Right kidney (tissue), 9 donors: ENCODE measurements at places on chromosomes 11 and 22.

DNA sequence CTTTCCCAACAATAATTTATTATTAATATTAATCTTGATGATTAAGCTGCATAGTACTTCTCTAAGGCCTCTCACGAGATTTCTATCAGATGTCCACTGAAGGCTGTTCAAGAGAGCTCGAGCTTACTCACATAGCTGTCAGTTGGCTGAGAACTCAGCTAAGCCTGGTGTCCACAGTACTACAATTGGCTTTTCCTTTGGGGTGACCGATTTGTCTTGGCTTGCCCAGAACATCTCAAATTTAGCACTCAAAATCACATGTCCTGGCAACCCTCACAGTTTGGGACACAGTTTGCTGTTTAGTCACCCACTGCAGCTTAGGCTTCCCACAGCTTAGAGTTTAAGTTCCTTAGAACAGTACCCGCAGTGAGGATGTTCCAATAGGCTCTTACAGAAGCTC, 96.5 kb downstream of the LUZP2 start:
- DNase-seq = no peak

DNA sequence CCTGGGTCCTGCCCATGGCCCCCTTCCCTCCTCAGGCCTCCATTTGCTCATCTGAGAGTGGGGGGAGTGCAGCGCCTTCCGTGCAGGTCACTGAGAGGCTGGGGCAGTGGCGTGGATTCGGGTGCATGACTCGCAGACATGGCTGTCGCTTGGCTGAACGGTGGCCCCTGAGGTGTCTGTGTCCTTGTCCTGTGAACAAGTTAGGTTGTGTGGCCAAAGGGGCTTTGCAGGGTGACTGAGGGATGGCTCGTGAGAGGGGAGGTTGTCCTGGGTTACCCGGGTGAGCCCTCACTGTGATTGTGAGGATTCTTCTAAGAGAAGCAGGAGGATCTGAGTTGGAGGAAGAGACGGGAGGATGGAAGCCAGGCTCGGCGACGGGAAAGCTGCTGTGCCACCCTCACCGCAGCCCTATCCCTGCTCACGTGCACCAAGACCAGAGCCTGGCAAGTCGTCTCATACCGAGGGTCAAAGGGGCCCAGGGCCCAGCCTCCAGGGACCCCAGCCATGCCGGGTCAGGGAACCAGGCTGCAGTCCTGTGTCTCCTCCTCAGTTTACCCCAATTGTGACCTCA, 79.1 kb downstream of the KCNQ1 start:
- DNase-seq = no peak

DNA sequence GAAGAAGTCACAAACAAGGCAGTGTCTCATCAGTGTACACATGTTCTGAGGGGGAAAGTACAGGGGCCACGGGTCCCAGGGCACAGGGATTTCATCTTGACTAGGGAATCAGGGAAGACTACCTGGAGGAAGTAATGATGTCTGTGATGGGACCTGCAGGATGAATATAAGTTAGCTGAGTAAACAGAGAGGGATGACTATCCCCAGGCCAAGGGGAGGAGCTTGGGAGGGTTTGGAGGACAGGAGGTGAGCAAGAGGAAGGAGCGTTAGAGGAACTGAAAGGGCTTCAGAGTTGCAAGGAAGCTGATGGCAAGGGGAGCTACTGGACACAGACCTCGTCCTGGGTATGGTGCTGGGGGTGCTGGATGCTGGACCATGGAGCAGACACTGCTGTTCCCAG, 56.4 kb downstream of the TRAF6 start:
- no peak for DNase-seq

DNA sequence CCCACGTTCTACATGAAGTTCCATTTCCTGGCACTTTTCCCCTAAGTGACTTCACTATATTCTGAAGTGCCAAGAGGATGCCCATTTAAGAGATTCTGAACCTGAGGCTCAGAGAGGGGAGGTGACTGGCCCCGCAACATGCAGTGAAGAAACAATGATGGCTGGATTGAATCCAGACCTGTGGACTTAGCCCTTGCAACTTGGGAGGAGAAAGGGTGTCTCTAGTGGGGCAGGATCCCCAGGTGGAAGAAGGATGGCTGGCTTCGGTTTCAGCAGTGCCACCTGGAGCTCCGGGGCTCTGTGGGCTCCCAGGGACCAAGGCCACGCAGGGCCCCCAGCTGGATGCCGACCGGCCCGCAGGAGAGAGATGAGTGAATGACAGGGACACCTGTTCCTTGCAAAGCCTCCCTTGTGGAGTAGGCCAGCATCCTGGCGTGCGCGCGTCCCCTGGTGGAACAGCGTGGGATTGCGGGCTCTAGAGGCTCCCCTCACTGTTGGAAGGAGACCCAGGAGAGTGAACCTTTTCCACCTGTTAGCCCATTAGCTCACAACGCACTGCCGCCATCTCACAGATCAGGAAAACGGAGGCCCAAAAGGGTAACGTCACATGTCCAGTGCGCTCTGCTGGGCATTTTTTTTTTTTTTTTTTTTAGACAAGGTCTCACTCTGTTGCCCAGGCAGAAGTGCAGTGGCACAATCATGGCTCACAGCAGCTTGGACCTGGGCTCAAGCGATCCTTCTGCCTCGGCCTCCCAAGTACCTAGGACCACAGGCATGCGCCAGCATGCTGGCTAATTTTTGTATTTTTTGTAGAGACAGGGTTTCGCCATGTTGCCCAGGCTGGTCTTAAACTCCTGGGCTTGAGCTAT, 104.7 kb downstream of the KIAA1671 start:
- peak; percentile 45 for DNase-seq

DNA sequence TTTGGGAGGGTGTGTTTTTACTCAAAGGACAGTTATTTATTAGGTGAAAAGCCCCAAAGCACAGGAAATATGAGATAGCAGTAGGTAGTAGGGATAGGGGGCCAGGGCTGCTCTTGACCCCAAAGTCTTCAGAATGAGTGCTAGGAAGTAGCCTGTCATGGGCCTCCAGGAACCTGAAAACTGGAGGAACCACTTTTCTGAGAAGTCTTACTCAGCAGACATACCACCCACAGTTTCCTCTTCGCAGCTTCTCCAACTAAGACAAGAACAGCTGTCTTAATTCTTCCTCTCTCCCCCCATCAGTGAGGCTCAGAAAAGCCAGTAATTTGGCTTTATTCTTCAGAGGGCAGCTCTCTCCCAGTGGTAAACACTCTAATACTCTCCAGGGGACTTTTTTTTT, 84.0 kb upstream of the CTSC start:
- DNase-seq = no peak

DNA sequence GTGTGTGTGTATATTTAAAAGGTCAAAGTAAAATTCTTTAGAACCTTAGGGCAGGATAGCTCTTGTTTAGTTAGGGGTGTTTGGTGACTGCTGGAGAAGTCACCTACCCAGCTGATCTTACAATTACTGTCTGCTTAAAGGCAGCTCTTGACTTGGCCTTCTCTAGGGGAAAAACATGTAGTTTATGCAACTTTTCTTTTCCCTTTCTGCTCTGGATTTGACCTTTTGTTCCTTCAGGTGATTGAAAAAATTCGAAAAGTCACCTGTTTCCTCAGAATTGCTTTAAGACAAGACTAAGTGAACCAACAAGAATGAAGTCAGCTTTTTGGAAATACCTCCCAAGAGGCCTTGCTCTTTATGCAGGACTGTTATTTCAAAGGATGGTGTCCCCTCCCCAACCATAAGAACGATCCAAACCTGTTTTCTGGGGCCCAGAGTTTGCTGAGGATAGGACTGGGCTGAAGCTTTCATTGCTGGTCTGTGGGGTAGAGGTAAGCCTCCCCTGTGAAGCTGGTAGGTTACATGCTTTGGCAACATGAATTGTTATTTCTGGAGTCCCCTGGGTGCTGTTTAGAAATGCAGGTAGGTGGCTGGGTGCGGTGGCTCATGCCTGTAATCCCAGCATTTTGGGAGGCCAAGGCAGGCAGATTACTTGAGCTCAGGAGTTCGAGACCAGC, 111.2 kb downstream of the PTPRJ start:
- no peak for DNase-seq

DNA sequence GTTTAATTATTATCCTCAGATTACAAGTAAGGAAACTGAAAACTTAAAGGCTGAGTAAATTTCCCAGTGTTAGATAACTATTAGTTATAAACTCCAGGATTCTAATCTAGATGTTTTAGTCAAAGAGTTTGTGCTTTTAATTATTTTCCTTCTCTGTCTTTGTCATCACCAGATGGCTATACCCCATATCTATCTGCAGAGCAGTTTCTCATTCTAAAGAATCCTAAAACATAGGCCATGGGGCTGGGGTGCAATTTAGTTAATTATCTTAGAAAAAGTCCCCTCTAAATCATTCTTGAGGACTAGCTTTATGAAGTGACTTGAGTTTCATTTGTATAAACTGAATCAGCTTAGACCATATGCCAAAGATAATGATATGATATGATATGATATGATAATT, 556.3 kb upstream of the ANO5 start:
- DNase-seq = no peak

DNA sequence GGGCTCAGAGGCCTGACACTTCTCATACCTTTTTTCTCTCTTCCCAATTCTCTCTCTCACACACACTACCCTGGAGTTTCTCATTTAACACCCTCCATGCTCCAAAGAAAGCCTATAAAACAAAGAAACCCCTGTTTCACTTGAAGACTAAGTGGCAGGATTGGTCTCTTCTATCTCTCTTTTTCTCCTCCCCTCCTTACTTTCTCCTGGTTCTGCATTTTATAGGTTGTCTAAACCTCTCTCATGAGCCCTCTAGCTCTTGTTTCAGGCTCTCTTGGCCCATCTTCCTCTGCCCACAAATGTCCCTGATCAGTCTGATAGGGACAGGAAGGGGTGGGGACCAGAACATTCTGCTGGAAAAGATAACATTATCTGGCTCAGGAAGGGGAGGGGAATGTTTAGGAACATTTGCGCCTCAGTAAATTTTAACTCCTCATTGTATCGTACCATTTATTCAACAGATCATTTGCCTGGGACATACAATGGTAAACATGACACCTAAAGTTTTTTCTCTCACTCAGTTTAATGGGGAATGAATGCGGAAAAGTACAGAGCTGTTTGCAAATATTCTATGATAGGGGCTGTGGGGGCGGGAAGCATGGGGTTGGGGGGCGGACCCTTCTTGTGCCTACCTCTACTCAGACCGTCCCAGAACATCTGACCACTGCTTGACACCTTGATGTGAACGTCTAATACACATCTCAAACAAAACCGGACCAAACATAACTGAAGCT, 10.8 kb downstream of the CRYBA4 start:
- DNase-seq = no peak

GRCh38 chr11:76159983-76160661, 46.2 kb downstream of the WNT11 start:
- no peak for DNase-seq

DNA sequence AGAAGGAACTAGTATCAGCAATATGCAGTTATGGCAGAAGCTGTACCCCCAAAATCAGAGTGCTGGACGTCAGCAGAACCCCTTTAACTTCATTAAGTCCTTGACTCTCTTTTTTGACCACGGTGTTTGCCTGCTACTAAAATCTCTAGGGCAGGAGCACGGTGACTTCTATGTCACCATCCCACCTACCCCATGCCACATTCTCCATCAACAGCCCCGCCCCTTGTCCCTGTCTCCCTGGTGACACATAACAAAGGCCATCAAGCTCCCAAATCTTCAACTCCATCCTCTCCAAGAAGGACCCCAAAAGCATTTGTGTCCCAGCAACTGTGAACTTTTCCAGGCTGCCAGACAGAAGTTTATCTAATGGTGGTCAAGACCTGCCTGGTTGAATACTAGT, 894 bp downstream of the ADA2 start:
- DNase-seq = no peak

DNA sequence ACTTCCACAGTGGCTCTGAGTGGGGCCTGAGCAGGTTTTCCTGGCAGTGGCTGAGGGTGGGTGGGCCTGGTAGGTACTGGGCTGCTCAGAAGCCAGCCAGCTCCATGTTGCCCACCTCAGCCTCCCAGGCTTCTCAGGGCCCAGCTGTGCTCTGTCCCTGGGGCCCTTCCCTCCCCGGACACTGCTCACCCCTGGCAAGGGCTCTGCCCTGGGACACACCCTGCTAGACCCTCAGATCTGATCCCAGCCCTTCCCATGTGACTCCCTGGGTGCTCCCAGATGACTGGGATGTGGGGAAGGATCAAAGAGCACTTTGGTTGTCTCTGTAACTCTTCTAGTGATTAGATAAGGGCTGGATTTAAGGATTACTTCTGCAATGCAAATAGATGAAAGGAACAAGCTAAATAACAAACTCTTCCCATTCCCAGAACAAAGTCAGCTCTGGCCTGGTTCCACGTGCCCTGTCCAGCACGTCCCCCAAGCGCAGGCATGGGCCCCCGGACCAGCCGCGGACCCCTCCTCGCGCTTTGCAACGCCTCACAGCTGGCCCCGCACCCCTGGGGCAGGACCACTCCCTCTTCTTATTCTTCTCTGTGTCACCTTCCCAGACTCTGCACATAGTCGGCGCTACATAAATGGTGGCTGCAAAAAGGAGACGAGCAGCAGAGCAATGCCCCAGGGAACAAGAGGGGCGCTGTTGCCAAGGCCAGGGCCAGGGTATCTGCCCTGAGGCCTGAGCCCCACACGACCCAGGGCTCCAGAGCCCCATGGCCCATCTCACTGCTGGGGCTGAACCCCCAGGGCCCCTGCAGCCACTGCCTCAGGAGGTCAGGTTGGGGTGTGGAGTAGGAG, 5.7 kb upstream of the KRTAP5-6 start:
- DNase-seq = no peak

GRCh38 chr22:37259540-37260029, 15.5 kb upstream of the RAC2 start:
- DNase-seq = peak; percentile 54

DNA sequence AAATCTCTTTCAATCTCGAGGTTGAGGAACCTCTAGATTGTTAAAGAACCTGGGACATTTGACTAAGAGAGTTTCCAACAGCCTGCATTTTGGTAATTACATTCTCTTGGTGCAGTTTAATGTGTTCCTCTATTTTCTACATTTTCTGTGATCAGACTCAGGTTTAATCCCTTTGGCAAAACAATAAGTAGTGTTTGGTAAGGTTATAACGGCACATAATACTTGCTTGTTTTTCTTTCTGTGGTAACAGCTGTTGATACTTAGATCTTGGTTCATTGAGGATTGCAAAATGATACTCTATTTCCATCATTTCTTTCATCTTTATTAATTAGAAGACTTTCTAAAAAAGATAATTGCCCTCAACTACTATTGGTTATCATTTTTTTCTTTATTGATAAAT, 271.3 kb downstream of the SBF2 start:
- DNase-seq = no peak

DNA sequence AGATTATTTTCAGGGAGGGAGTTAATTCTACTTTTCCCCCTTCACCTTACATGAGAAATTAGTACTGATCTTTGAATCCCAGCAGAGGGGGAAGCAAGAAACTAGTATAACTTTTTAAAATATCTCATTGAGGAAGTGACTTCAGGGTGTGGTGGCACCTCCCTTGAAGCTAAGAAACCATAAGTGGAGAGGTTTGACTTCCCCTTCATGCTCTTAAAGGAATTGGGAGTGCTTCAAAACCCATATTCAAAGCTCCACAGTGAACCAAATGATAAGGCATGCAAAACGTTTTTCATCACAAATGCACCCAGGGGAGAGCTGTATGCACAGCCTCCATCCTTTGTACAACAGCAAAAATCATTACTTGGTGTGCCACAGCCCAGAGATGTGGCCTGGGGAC, 540 bp downstream of the MS4A14 start:
- no peak for DNase-seq
